ENCODE measurements at places on chromosomes 11 and 22. TPM values are rescaled to one million over a fixed set of nuclear protein-coding genes. Genes with fewer than 3 reads are reported as not detected.

Gene ADAMTS8
- 0.23 TPM for total RNA-seq

Gene OR51I1
- not detected for total RNA-seq

Gene OR52H1
- 0.38 TPM for total RNA-seq

Gene SYT13
- not detected for total RNA-seq

Gene TXN2
- total RNA-seq = 26.5 TPM

Gene TYR
- total RNA-seq = not detected

Gene MIAT
- 0.94 TPM for total RNA-seq

Gene PRG2
- total RNA-seq = 0.08 TPM

Gene NCAPH2
- total RNA-seq = 24.6 TPM

Gene TP53I11
- 17.3 TPM for total RNA-seq

Gene EHBP1L1
- 46.1 TPM for total RNA-seq

Gene TECTA
- 0.38 TPM for total RNA-seq

Gene C11orf86
- not detected for total RNA-seq

Gene CEP126
- total RNA-seq = 1.1 TPM

Gene RAB38
- total RNA-seq = 1.1 TPM

Gene PYGM
- total RNA-seq = 0.68 TPM

Gene UBASH3B
- 28.3 TPM for total RNA-seq

Gene FGF3
- not detected for total RNA-seq

Gene FGF4
- total RNA-seq = not detected

Gene PRR33
- not detected for total RNA-seq

Gene DERL3
- total RNA-seq = 0.23 TPM

Gene TST
- total RNA-seq = 10.5 TPM

Gene FAM180B
- 0.94 TPM for total RNA-seq

Gene FXYD2
- total RNA-seq = not detected

Gene KDM4F
- total RNA-seq = not detected

Gene SERPING1
- total RNA-seq = 8.2 TPM

Gene MOV10L1
- 0.23 TPM for total RNA-seq

Gene DCDC1
- 0.08 TPM for total RNA-seq

Gene ADORA2A
- 15.0 TPM for total RNA-seq

Gene TPST2
- total RNA-seq = 30.1 TPM

Gene TMEM86A
- total RNA-seq = 0.47 TPM

Gene ZP1
- total RNA-seq = 0.12 TPM

Gene ASPHD2
- total RNA-seq = 3.7 TPM

Gene RIMBP3C
- 0.15 TPM for total RNA-seq

Gene CATSPERZ
- 0.15 TPM for total RNA-seq

Gene SLC16A8
- total RNA-seq = 0.15 TPM

Gene KRTAP5-11
- not detected for total RNA-seq

Gene C22orf15
- 0.38 TPM for total RNA-seq

Gene GSTT2B
- total RNA-seq = 9.5 TPM

Gene CHRDL2
- total RNA-seq = not detected

Gene SYT8
- 0.38 TPM for total RNA-seq

Gene MAPK8IP2
- 0.12 TPM for total RNA-seq

Gene OR51B5
- total RNA-seq = not detected

Gene AQP11
- 0.45 TPM for total RNA-seq

Gene SLC6A5
- not detected for total RNA-seq

Gene C11orf97
- total RNA-seq = not detected

Gene B3GAT1
- not detected for total RNA-seq

Data from smooth muscle cell of the coronary artery (primary cell).